Neural progenitor cell (in vitro differentiated cells): ENCODE measurements at places on chromosomes 7 and 10. TPM values are rescaled to one million over a fixed set of nuclear protein-coding genes. Genes with fewer than 3 reads are reported as not detected.

Gene CLDN4
- total RNA-seq, result 2.8 TPM in 1 of 2 replicates, not detected in the other

Gene CYP2E1
- 0.36 and 0.50 TPM in 2 replicates for total RNA-seq

- H3K36me3 ChIP-seq, result no peaks in the 10 kb centered on the region
- H3K27me3 ChIP-seq, result no peaks in the 10 kb centered on the region
- no peak overlapping the region for H3K4me3 ChIP-seq
- H3K27ac ChIP-seq, result no peak overlapping the region
- DNase-seq, result no peak
- no peaks in the 10 kb centered on the region for H3K4me1 ChIP-seq
Observed at GRCh38 chr10:62082271-62082656, 180.8 kb downstream of the ARID5B start.

GRCh38 chr7:132097550-132098134 is 478.6 kb downstream of the PLXNA4 start:
- H3K27me3 ChIP-seq, result no peaks in the 10 kb centered on the region
- DNase-seq, result no peak
- no peak overlapping the region for H3K4me3 ChIP-seq
- H3K4me1 ChIP-seq, result no peaks in the 10 kb centered on the region
- no peak overlapping the region for H3K27ac ChIP-seq

GRCh38 chr10:66167816-66168215 is 758.0 kb upstream of the LRRTM3 start:
- DNase-seq, result no peak
- H3K4me1 ChIP-seq, result no peaks in the 10 kb centered on the region
- H3K36me3 ChIP-seq, result no peaks in the 10 kb centered on the region
- no peak overlapping the region for H3K4me3 ChIP-seq

- no peaks in the 10 kb centered on the region for H3K27me3 ChIP-seq
- H3K4me1 ChIP-seq, result peaks cover 85% of the 10 kb centered on the region
- no peak overlapping the region for H3K4me3 ChIP-seq
- no peak overlapping the region for H3K27ac ChIP-seq
Observed at GRCh38 chr10:122176232-122177213, 94.6 kb upstream of the BTBD16 start.
